ENCODE measurements at places on chromosomes 5 and 9. TPM values are rescaled to one million over a fixed set of nuclear protein-coding genes. Genes with fewer than 3 reads are reported as not detected.
A peak's percentile ranks its signal among the peaks of the same experiment; 100 is the strongest.

- no peak for DNase-seq
Observed at GRCh38 chr9:115104908-115105307, 13.0 kb downstream of the TNC start.

- DNase-seq = no peak
Observed at GRCh38 chr5:59731809-59732208, 161.7 kb downstream of the PDE4D start.

The PAIP1 gene
- total RNA-seq = 213 TPM

- DNase-seq = no peak
Observed at GRCh38 chr9:88986776-88987175, 4.5 kb upstream of the S1PR3 start.

- no peak for DNase-seq
Observed at GRCh38 chr5:28165096-28165495, 1126.7 kb upstream of the CDH9 start.

DNA sequence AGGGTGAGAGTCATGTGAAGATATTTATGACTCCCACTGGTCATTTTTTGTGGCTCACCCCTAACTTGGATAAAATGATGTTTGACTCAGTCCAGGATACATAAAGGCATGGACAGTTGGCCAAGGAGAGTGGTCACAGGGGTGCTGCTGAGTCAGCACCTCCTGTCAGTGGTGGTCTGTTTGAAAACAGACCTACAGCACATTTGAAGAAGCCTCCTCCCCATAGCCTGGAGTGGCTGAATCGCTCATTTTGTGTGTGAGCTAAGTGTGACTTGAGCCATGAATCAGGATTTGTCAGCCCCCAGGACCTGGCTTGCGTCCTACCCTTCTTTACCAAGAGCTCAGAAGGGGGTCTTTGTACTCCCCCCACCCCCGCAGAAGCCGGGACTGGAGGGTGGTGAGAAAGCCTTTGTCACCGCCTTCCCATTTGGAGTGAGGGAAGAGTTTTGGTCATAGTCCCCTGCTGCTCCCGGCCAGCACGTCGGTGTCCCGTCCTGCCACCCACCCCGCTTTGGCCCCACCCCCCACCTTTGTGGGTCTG, 35.6 kb downstream of the TRIO start:
- peak; percentile 78 for DNase-seq

The TERT gene
- total RNA-seq = 2.4 TPM

DNA sequence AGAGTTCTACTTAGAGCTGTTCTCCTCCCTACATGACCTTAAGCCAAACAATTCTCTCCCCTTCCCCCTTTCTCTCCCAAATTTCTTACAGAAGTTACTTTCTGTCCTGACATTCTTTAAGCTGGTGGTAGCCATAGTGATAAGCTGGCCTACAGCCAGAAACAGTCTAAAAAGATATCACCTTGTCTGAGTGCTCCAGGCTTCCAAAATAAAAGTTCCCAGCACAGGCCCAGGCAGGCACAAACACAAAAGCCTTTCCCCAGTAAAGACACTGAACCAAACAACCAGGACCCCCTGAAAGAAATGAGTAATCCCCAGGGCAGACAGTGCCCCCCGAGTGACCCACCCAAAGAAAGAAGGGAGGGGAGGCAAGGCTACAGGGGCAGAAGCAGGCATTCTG, 19.2 kb downstream of the SIL1 start:
- DNase-seq = peak; percentile 49

The WDR38 gene
- not detected for total RNA-seq

GRCh38 chr5:78716206-78716605, 67.6 kb upstream of the LHFPL2 start:
- DNase-seq = no peak

GRCh38 chr9:116096046-116096445, 57.5 kb upstream of the PAPPA start:
- no peak for DNase-seq

The SPATA31D3 gene
- total RNA-seq = not detected

DNA sequence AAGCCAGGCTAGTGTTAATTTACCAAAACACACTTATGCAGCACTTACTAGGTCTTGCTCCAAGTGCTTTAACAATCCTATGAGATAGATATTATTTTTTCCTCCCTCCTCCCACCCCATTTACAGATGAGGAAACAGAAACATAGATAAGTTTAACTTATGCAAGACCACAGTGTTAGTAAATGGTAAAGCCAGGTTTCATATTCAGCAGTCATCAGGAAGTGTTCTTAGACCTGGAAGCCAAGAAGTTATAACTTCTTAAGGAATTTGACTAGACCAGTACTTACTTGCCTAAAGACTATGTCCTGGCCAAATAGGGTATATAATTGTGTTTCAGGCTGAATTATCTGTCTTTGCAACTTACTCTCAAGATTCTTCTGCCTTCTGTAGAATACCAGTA, 15.9 kb downstream of the ABHD17B start:
- no peak for DNase-seq

GRCh38 chr5:60509519-60509918, 190.4 kb downstream of the DEPDC1B start:
- no peak for DNase-seq

GRCh38 chr5:65588694-65589093, 25.6 kb downstream of the PPWD1 start:
- DNase-seq = no peak

DNA sequence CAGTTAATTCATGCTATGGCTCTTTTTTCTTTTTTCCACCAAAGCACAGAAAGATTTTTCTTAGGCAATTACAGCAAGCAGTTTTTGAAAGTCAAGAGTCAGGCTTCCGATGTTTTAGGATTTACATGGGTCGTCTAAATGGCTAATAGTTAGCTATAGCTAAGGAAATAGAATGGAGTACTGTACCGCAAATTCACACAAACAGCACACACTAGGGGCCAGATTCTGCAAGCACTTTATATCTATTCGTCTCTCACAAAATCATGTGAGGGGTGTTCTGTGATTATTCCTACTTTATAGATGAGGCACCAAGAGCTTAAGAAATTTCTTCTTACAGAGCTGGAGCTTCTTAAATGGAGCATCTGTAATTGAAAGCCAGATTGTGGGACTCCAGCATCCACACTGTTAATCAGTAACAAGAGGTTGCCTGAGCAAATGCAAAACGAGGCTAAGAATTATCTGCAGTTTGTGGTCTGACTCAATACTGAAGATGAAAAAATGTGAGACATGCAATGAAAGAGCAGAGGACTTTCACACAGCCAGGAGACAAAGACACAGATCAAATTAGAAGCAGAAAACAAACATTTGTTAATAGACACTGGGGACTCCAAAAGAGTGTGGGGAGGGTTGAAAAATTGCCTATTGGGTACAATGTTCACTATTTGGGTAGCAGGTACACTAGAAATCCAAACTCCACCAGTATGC, 62.7 kb upstream of the CTXN3 start:
- no peak for DNase-seq

GRCh38 chr9:111037356-111037707, 938 bp downstream of the LPAR1 start:
- DNase-seq = peak; percentile 61
